ENCODE measurements at places on chromosomes 3 and 15.

DNA sequence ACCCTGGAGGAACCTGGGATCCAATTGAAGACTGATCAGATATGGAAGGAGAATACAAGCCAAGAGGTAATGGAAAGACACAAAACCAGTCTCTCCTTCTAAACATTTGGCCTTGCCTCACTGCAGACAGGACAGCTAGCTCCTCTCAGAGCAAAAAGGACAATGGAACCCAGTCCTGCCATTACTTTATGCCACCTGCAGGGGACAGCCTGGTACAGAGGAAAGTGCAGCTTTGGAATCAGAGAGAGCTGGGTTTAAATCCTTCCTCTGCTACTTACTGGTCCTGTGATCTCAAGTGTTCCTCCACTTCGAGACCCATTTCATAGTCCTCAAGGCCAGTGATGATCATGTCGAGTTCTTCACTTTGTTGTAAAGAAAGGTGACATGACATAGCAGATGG, 159.4 kb upstream of the SMAD3 start:
- no peak for DNase-seq

DNA sequence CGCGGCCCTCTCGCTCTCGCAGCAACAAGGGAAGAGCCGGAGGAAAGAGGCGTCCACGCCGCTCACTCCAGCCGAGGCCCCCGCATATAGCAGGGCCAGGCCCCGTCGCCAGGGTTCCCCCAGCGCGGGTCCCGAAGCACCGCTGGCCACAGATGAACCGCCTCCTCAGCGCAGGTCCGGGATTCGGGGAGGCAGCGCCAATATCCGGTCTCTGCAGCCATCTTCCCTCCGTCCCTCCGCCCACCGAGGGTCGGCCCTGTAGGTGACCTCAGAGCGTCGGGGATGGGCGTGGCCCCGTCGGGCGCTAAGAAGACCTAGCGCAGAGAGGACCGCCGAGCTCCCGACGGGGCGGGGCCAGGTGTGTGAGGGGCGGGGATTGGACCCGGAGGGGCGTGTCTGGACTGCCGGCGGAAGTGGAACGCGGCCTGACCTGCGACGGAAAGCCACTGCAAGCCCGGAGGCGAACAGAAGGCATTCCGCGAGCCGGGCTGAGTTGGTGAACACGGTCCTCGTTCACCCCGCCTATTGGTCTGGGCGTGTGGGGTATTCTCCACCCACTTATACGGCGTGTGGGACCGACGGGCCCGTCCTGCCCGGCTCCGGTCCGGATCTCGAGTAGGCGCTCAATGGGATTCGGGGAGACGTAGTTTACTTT, 26.8 kb upstream of the MTHFS start:
- peak; percentile 66 for DNase-seq

GRCh38 chr3:96027718-96028117, 786.7 kb upstream of the EPHA6 start:
- DNase-seq = no peak

GRCh38 chr3:55708242-55708641, 221.1 kb upstream of the WNT5A start:
- peak; percentile 48 for DNase-seq

- DNase-seq = no peak
These were observed 158.8 kb upstream of the GADL1 start for GRCh38 chr3:31053299-31053698.
